Putamen (tissue), 1 donor: ENCODE measurements at places on chromosomes 4 and X.

- DNase-seq: peak; percentile 65
Measured at GRCh38 chrX:115690511-115691216, 129.7 kb downstream of the PLS3 start.

GRCh38 chr4:111789901-111790640 is 355.2 kb upstream of the FAM241A start:
- no peak for DNase-seq

DNA sequence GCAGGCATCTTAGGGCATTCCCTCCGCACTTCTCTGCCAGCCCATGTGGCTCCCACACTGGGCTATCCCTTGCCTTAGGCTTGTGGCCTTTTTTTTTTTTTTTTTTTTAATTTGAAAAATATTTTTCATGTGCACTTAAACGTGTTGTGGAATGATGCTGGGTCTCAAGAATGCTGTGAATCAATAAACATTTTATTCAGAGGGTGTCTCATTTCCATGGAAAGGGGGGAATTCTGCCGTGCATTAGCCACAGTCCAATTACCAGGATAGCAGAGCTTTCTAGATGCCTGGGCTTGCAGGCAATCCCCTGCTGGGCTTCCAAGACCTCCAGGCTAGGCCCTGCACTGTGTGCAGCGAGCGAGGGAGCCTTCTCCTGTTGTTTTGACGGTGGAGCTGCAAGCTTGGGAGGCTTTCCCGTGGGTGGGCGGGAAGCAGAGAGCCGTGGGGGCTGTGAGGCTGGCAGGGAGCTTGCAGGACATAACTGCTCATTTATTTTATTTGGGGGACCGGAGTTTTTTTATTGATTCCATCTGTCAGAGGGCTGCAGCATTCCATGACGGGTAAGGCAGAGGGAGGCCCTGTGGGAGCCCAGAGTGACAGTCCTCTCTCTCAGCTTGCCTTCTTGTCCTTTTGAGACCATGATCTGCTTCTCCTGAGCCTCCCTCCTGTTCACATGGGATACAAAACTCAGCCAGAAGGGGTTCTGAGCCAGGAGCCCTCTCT is 2.6 kb upstream of the CPZ start:
- no peak for DNase-seq

- DNase-seq: no peak
Measured at GRCh38 chrX:79065696-79066095, 78.8 kb upstream of the GPR174 start.

GRCh38 chrX:57821703-57822387 is 88.4 kb downstream of the ZXDA start:
- DNase-seq: peak; percentile 49

DNA sequence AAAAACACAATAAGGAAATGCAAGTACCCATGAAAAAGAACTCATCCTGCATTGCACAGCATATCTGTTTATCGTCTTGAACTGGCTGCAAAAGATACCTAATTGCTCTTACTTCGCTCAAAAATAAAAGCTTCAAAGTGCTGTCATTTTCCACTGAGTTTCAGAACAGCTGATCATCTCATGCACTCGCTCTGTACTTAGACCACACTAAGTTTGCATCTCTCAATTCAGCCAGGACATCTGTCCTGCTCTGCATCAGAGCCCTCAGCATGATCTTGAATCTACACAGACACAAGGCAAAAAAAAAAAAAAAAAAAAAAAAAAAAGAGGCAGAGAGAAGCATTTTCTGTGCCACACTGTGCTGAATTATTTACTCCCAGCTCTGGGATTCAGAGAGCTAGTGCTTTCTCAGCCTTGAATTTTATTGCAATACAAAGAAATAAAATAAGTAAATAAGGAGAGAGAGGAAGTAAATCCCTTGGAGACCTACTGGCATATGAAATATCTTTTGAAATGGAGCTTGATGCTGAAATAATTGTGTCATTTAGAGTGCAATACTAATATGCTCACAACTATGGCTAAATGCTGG is 81.3 kb downstream of the PPP1R2C start:
- no peak for DNase-seq

GRCh38 chrX:2474963-2475726 is 25.6 kb downstream of the DHRSX start:
- no peak for DNase-seq

- DNase-seq: no peak
Measured at GRCh38 chr4:185881430-185881829, 69.4 kb upstream of the SORBS2 start.

DNA sequence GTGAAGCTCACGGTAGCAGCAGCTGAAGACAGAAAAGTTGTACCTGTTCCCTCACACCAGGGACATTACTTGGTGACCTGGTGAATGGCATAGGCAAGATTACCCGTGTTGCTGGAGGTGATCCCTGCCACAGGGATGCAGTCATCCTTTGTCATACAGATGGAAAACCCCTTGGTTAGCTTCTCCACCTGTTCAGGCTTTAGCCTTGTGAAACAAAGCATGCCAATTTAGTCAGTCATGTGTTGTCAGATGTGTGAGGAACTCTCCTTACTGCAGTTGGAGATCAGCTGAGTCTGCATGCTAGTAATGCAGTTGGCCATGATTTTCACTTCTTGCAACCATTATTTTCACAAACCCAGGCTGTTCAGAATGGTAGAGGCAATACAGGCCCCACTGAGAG is 41.0 kb downstream of the AMELX start:
- no peak for DNase-seq

DNA sequence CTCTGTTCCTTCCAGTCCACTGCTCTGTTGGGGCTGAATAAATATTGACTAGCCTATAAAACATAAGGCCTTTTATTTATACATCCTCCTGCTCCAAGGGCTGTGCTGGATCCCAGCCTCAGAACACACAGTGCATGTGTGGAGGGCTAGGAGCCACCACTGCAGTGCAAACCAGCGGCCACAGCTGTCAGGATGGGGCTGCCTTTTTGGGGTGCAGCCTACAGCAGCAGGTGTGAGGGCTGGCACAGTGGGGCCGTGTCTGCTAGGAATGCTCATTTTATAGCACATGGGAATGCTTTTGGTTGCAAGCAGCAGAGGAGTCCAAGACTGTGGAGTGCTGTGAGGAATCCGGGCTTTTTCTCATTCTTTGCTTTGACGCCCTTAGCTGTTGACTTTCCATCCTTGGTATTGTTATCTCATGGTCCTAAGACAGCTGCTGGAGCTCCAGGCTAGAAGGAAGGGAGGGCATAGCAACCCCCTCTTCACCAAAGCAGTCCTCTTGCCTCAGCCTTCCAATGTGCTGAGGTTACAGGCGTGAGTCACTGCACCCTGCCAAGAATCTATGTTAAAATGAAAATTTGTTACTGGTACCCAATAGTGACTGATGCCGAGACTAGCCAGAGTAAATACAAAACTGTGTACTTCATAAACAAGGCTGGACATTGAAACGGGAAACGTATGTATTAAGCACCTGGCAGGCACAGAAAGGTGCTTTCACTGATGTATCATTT is 334.3 kb upstream of the GATB start:
- DNase-seq: no peak

- DNase-seq: no peak
Measured at GRCh38 chr4:157115613-157116335, 39.8 kb downstream of the GLRB start.

GRCh38 chrX:28966331-28966730 is 379.1 kb downstream of the IL1RAPL1 start:
- no peak for DNase-seq

GRCh38 chr4:111399623-111400022 is 745.6 kb upstream of the FAM241A start:
- DNase-seq: no peak

GRCh38 chr4:118774321-118774720 is 61.6 kb downstream of the SEC24D start:
- DNase-seq: no peak

- DNase-seq: no peak
Measured at GRCh38 chr4:177308125-177308524, 1.5 kb upstream of the NEIL3 start.

DNA sequence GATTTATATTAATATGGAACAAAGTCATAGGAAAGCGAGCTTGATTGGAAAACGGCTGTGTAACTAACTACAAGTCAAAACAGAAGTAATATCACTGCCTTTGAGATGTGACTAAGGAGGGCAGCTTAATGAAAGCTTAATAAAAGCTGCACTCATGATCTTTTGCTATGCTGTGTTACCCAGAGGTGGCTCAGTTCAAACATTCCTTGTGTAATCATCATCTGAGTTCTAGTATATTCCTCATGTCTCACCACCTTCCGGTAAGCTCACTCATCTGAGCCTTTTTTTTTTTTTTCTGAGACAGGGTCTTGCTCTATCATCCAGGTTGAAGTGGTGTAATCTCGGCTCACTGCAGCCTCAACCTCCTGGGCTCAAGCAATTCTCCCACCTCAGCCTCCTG is 5.0 kb downstream of the GRPEL1 start:
- no peak for DNase-seq

DNA sequence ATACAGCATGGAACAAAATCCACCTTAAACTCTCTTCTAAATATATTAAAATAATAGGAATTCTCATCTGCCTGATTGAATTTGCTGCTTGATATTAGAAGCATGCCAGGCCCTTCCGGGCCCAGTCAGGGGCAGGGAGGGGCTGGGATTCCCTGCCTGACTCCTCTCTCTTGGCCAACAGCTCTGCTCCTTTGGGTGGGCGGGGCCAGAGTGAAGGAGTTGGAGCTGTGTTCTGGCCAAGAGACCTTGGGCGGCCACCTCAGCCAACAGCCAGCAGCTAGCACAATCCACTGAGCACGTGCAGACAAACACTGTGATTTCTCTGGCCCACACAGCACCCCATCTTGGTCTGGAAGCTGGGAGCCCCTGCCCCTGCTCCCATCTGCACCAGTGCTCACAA is 140.3 kb downstream of the PJA1 start:
- no peak for DNase-seq

DNA sequence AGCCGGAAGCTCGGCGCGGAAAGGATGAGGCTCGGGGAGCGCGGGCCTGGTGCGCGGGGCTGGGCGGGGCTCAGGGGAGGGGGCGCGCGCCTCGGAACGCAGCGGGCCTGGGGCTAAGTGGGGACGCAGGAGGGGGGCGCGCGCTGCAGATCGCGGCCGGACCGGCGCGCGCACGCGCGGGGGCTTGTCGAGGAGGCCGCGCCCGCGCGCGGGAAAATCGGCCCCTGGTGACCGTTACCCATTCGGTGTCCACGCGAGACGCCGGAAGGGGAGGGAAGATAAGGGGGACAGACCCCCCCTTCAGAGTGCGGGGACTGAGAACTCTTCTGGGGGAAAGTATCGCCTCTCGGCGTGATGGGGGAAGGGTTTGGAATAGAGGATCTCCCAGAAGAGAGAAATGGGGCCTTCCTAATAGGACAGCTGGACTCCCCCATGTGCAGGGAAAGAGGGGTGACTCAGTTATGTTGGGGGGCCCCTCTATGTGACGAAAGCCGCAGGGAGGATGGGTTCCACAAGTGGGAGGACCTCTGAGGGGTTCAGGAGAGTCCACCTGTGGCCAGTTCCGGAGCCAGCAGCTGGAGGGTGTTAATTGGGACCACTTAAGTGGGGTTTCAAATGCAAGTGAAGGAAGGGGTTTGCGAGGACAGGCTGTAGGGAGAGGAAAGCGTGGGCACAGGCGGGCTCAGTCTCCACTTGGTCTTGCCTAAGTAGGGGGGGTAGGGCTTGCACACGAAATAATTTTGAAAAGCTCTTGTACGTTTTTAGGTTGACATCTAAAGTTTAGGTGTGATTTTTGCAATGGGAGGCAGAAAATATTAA is 584 bp downstream of the SUV39H1 start:
- no peak for DNase-seq

DNA sequence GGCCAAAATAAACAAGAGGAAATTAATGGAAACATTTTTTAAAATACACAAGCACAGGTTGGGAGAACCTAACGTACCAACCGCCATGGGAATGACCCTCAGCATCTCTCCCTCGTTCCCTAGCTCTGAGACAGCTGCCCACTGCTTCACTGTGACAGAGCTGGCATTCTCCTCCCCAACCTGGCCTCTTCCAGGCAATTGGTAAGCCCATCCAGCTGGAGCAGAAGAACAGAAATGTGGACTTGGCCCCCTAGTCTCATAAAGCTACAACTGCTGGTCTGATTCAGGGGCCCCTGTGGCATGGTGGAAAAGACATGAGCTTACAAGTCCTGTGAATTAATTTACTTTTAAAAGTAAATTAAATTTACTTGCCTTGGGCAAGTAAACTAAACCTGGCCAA is 245.1 kb downstream of the PTTG2 start:
- no peak for DNase-seq

DNA sequence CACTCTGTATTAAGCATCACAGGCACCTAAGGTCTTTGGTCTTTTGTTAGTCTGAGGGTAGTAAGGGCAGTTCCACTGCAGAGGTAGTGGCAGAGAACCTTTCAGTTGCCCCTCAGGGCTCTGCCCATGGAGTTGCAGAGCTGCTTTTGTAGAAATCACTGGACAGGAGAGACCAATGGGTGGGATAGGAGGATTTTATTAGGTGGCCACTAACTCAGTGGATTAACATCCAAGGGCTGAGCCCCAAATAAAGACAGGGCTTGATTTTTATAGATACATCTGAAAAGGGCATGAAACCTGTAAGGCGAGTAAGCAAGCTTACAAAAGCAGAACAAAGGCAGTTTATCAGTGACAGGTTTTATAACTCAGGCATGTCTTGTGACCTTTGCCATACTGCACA is 1035.4 kb downstream of the SH3BGRL start:
- no peak for DNase-seq

DNA sequence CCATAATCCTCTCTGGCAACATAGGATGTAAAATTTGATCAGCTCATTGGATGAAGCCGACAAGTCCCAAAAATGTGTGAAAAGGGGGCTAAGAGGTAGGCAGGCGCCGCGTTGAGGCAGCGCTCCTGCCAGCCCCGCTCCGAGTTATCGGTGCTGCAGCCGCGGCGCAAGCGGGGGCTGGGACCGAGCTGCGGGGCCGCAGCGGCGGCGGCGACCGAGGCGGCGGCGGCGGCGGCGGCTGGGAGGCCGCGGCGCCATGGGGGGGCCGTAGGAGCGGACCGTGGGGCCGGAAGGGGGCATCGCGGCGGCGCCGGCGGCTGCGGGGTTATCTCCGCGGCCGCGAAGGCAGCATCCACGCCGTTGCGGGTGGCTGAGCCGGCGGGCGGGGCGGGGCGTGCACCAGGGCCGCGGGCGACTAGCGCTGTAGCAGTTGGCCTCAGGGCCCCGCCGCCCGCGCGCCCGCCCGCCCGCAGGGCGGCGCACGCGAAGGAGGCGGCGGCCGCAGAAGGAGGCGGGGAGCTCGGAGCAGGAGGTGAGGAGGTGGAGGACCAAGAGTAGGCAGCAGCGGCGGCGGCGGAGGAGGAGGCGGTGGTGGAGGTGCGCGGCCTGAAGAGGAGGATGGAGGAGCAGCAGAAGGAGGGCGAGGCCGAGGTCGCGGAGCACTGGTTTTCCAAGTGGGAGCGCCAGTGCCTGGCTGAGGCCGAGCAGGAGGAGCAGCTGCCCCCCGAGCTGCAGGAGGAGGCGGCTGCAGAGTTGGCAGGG is 126.0 kb upstream of the CXorf66 start:
- DNase-seq: no peak

- DNase-seq: no peak
Measured at GRCh38 chrX:39802908-39803307, 294.9 kb downstream of the BCOR start.

GRCh38 chrX:134718105-134718965 is 60.1 kb upstream of the PLAC1 start:
- DNase-seq: no peak
